ENCODE measurements at places on chromosomes 5 and 9. TPM values are rescaled to one million over a fixed set of nuclear protein-coding genes. Genes with fewer than 3 reads are reported as not detected.

DNA sequence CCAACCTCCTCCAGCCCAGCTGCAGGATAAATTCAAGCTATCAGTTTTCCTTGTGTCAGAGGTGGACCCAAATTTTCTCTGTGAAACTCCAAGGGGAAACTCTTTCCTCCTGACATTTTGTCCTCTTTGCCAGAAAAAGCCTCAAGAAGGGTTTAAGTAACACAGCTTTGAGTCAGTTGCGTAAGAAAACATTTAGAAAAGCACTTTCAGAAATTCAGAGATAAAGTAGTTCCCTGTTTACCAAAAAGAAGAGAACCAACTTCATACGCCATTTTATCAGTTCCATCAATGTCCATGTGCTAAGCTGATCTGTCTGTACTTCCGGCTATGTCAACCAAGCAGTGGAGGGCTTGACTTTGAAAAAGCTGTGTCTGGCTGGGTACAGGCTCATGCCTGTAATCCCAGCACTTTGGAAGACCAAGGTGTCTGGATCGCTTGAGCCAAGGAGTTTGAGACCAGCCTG lies 19.9 kb upstream of the SUSD1 start:
- H3K27me3 ChIP-seq = no peaks in the 10 kb centered on the region
- no peak overlapping the region for H3K27ac ChIP-seq
- no peak for DNase-seq

- H3K36me3 ChIP-seq = no peaks in the 10 kb centered on the region
- DNase-seq = no peak
- no peaks in the 10 kb centered on the region for H3K4me1 ChIP-seq
- no peaks in the 10 kb centered on the region for H3K27me3 ChIP-seq
- H3K27ac ChIP-seq = no peak overlapping the region
Measured at GRCh38 chr9:109729513-109729912, 50.5 kb upstream of the PALM2AKAP2 start.

DNA sequence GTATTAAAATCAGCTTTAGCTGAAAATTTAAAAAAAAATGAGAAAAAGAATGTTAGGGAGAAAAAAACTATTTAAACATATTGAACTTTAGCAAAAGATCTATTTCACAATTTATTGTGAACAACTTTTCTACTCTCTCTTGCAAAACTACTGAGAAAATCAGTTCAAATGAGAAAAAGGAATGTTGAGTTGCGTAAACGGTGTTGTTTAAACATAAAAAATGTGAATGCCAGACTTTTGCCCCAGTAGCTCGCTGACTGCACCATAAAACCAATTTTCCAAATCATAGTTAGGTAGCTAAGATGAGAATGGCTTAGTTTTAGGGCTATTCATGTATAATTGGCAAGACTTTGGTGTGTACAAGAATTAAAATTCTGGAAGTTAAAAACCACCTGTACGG lies 13.4 kb upstream of the RAD23B start:
- no peak overlapping the region for H3K4me3 ChIP-seq
- peaks cover 17% of the 10 kb centered on the region for H3K4me1 ChIP-seq
- peaks cover 34% of the 10 kb centered on the region for H3K27me3 ChIP-seq
- no peak overlapping the region for H3K27ac ChIP-seq

DNA sequence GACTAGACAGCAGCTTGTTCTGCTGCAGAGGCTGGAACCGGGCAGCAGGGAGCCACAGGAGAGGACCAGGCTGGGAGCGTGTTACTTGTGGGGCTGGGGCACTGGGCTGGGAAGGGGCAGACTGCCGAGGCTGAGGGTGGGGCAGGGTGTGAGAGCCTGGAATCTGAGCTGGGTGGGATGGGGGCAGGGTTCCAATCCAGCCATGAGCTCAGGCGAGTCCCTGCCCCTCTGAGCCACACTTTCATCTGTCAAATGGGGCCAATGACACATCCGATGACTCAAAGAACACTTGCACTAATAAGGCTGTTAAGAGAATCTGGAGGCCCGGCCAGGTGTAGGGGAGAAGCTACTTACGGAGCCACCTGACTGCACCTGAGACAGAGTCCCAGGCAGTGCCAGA lies 18.7 kb upstream of the WDR38 start:
- peaks cover 22% of the 10 kb centered on the region for H3K27me3 ChIP-seq
- DNase-seq = no peak
- no peak overlapping the region for H3K27ac ChIP-seq
- no peaks in the 10 kb centered on the region for H3K36me3 ChIP-seq

NPR3 gene
- total RNA-seq = not detected

- no peaks in the 10 kb centered on the region for H3K36me3 ChIP-seq
- no peak overlapping the region for H3K27ac ChIP-seq
- H3K4me1 ChIP-seq = no peaks in the 10 kb centered on the region
- no peak for DNase-seq
- no peaks in the 10 kb centered on the region for H3K27me3 ChIP-seq
Measured at GRCh38 chr9:87381050-87381711, 116.5 kb upstream of the DAPK1 start.

COL23A1 gene
- total RNA-seq = 0.19 TPM

- no peak overlapping the region for H3K4me3 ChIP-seq
- no peak overlapping the region for H3K27ac ChIP-seq
- peaks cover 3% of the 10 kb centered on the region for H3K36me3 ChIP-seq
- peaks cover 5% of the 10 kb centered on the region for H3K4me1 ChIP-seq
Measured at GRCh38 chr9:101574731-101575333, 19.9 kb downstream of the PPP3R2 start.

SLC34A1 gene
- 0.85 TPM for total RNA-seq

DNA sequence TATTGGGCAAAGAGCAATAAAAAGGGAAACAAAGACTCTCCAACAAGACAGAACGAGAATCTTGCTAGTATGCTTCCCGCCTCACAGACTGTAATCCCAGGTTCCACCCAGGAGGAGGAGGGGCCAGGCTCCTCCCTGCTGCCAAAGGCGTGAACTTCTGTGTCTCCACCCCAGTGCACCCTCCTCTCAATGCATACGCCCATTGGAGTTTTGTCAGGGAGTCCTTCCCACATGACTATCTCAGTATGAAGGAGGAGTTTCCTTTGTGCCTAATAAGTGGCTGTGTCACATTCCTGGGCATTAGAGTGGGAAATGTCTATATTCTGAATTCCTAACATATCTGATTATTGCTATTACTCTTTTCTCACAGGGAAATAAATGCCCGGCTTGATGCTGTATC lies 106.4 kb upstream of the DHFR start:
- H3K4me1 ChIP-seq = peaks cover 49% of the 10 kb centered on the region
- no peak for DNase-seq
- no peaks in the 10 kb centered on the region for H3K27me3 ChIP-seq
- H3K27ac ChIP-seq = peak overlapping the region; percentile 70
- peaks cover 53% of the 10 kb centered on the region for H3K36me3 ChIP-seq

- H3K4me1 ChIP-seq = no peaks in the 10 kb centered on the region
- H3K4me3 ChIP-seq = no peak overlapping the region
- H3K27me3 ChIP-seq = no peaks in the 10 kb centered on the region
- no peak overlapping the region for H3K27ac ChIP-seq
- DNase-seq = no peak
Measured at GRCh38 chr5:17720071-17720470, 85.8 kb downstream of the TAF11L14 start.

DNA sequence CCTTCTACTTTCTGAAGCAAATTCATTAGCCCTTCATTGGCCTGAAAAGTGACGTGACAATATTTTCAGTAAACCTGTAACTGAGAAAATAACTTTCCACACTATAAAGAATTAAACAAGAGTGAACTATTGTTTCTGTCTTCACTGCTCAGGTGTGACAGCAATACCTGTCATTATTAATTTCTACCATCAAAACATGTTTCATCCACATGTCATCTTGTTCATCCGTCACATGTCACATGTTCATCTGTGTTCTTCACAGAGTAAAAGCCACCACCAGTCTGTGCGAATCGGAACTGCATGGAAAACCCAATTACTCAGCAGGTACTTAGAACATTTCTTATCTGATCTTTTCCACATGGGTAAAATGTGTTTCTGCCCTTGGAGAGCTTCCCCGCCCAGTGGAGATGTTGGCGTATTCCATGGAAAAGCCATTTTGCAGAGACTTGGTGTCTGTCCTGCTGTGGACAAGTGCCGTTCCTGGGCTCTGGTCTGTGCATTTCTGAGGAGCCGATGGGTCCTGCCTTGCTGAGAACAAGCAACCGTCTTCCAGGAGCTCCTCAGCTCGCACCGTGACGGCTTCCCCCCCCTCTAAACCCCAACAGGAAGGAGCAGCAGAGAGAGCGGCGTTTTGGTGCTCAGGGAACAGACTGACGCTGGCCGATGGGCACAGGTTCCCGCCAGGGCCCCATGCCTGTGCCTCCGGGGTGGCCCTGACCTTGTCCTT lies 10.6 kb upstream of the EXOC3 start:
- DNase-seq = no peak
- no peaks in the 10 kb centered on the region for H3K4me1 ChIP-seq
- H3K27me3 ChIP-seq = no peaks in the 10 kb centered on the region
- no peak overlapping the region for H3K27ac ChIP-seq
- no peak overlapping the region for H3K4me3 ChIP-seq

PCDHB8 gene
- not detected for total RNA-seq

PCDHGB2 gene
- total RNA-seq = 0.67 TPM

- H3K4me3 ChIP-seq = peak overlapping the region; percentile 55
- no peaks in the 10 kb centered on the region for H3K27me3 ChIP-seq
- DNase-seq = peak; percentile 87
- peak overlapping the region; percentile 96 for H3K27ac ChIP-seq
- H3K4me1 ChIP-seq = peaks cover 81% of the 10 kb centered on the region
- H3K36me3 ChIP-seq = peaks cover 33% of the 10 kb centered on the region
Measured at GRCh38 chr5:150783422-150783928, 4.9 kb downstream of the SMIM3 start.

DNA sequence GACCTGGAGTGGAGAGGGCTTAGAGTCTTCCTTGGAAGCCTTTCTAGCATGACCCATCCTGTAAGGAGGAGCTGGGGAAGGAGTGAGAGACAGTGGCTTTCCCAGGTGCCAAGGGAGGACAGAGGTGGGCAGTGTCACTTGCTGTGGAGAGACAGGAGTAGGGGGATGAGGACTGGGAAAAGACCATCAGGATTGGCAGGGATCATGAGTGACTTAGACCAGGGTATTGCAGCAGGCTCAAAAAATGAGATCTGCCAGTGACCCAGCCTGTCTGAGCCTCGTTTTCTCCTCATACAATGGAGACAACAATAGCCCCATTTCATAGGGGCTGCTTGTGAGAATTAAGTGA lies 2.4 kb downstream of the TMOD1 start:
- H3K36me3 ChIP-seq = no peaks in the 10 kb centered on the region
- H3K4me3 ChIP-seq = no peak overlapping the region
- no peak for DNase-seq
- H3K27ac ChIP-seq = no peak overlapping the region

WWC1 gene
- 0.30 TPM for total RNA-seq

DMXL1 gene
- 30.4 TPM for total RNA-seq

- no peaks in the 10 kb centered on the region for H3K27me3 ChIP-seq
- no peaks in the 10 kb centered on the region for H3K4me1 ChIP-seq
- no peaks in the 10 kb centered on the region for H3K36me3 ChIP-seq
- no peak overlapping the region for H3K4me3 ChIP-seq
Measured at GRCh38 chr9:13786131-13786530, 506.6 kb upstream of the MPDZ start.

GRCh38 chr5:38414348-38414747 lies 142.1 kb downstream of the LIFR start:
- no peak for DNase-seq
- no peaks in the 10 kb centered on the region for H3K4me1 ChIP-seq
- no peak overlapping the region for H3K27ac ChIP-seq
- no peaks in the 10 kb centered on the region for H3K36me3 ChIP-seq

- no peaks in the 10 kb centered on the region for H3K27me3 ChIP-seq
- peak; percentile 58 for DNase-seq
- peaks cover 5% of the 10 kb centered on the region for H3K4me1 ChIP-seq
- H3K36me3 ChIP-seq = no peaks in the 10 kb centered on the region
Measured at GRCh38 chr5:140372971-140373487, 13.0 kb downstream of the SLC4A9 start.

GRCh38 chr9:108547411-108548135 lies 308.2 kb downstream of the ACTL7B start:
- no peaks in the 10 kb centered on the region for H3K27me3 ChIP-seq
- DNase-seq = no peak
- H3K4me1 ChIP-seq = no peaks in the 10 kb centered on the region
- no peak overlapping the region for H3K27ac ChIP-seq

GRCh38 chr5:1669276-1670155 lies 130.1 kb downstream of the MRPL36 start:
- H3K36me3 ChIP-seq = no peaks in the 10 kb centered on the region
- no peak for DNase-seq
- H3K27ac ChIP-seq = no peak overlapping the region
- H3K4me3 ChIP-seq = no peak overlapping the region
- peaks cover 2% of the 10 kb centered on the region for H3K4me1 ChIP-seq

GRCh38 chr5:955886-956761 lies 52.5 kb upstream of the NKD2 start:
- no peaks in the 10 kb centered on the region for H3K36me3 ChIP-seq
- no peak overlapping the region for H3K27ac ChIP-seq
- no peak overlapping the region for H3K4me3 ChIP-seq
- DNase-seq = no peak

- no peak overlapping the region for H3K4me3 ChIP-seq
- no peaks in the 10 kb centered on the region for H3K36me3 ChIP-seq
- no peaks in the 10 kb centered on the region for H3K4me1 ChIP-seq
- H3K27ac ChIP-seq = no peak overlapping the region
- DNase-seq = no peak
Measured at GRCh38 chr9:95411054-95411892, 93.8 kb upstream of the FANCC start.

PBX3 gene
- 20.2 TPM for total RNA-seq

LCN15 gene
- not detected for total RNA-seq

DNA sequence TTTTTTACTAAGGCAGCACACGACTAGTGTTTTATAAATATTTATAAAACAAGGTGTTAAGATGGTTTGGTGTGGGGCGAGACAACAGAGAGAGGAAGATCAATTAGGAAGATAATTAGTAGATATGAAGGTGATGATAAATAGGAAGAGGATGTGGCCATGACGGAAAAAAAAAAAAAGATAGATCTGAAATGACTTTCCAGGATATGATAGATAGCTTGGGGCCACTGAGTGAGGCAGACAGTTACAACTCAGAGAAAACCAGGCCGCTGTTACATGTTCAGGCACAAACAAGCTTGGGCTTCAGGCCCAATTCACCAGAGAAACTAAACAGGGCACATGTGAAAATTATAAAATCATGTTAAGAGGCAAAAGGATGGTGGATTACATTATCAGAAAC lies 43.2 kb downstream of the KIAA0825 start:
- peak overlapping the region; percentile 97 for H3K27ac ChIP-seq
- peak overlapping the region; percentile 26 for H3K4me3 ChIP-seq
- H3K27me3 ChIP-seq = no peaks in the 10 kb centered on the region

DNA sequence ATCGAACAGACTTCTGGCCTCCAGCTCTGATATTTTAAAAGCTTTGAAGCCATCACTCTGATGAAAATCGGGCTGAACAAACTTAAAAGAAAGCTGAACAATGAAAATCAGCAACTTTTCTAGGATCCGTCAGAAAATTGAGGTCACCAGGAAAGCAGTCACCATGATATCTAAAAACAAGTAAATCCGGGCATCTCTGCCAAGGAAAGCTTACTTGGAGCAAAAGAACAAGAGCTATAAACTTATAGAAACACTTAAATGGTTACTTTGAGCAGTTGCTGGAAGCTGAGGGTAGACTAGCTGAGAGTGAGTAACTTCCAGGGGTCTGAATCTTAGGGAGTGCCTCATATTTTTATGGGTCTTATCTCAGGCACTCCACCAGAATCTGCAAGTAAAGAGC lies 1043.0 kb upstream of the CDH18 start:
- no peaks in the 10 kb centered on the region for H3K36me3 ChIP-seq
- no peaks in the 10 kb centered on the region for H3K27me3 ChIP-seq
- no peak for DNase-seq
- no peak overlapping the region for H3K27ac ChIP-seq
- H3K4me3 ChIP-seq = no peak overlapping the region

PCSK5 gene
- total RNA-seq = 1.1 TPM

All from activated CD8-positive, alpha-beta memory T cell treated with anti-CD3 and anti-CD28 coated beads, Interleukin-2, amount 10 ng/mL, durations not matched to agents 7 days and 5 days (primary cell).